Stimulated activated CD4-positive, alpha-beta T cell treated with anti-CD3 and anti-CD28 coated beads, Interleukin-4, amount 100 ng/mL, for 4 hours (primary cell): ENCODE measurements at places on chromosomes 3 and 15.

DNA sequence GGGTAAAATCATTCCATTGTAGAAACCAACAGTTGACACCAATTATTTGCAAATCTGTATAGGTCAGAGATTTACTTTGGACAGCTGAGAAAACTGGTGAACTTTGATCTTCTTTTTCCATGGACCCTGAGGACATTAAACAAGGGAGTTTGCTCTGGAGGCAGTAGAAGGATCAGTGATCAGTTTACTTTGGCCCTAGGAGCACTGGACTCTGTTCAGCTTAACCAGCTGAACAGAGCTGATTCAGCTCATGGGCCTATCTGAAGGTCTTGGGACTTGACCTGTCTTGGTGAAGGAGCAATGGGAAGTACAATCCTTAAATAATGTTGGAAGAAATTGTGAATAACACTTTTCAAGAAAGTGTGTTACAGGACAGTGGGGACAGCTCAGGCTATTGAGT, 15.2 kb upstream of the TF start:
- DNase-seq, result no peak

DNA sequence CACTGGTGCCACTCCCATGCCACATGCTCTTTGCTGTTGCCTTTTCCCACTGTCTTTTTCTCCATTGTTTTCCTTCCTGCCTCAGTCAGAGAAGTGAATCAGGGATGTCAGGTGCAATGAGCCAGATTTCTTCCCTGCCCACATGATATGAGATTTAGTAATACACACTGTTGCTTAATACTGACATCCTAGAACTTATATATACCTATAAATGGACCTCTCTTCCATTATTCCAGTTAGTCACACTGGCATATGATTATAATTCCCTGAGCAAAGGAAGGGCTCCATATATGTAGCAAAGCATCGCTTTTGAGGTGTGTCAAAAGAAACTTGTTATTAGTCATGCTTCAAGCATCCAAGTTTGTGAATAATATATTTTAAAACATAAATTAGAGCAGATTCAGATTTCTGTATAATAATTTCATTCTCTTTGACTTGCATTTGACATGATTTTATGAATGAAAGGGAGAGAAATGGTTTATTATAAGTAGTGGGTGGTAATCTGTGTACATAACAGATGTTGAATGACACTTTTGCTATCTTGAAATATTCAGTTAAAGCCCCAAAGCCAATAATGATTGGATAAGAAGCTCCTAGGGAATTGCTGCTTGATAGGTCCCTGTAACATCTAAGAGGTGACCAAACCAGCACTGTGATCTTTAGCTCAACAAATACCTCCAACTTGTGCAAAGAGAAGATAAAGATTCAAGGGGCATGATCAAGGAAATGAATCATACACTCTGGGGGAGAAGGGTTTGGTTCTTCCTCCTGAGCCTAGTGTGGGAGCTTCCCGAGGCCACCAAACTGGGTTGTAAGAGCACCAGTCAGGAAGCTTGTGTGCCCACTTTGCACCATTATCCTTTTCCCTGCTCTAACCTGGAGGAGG, 48.6 kb downstream of the CHST2 start:
- DNase-seq, result no peak

GRCh38 chr3:53346514-53346913, 829 bp downstream of the DCP1A start:
- no peak for DNase-seq

GRCh38 chr3:134009345-134010000, 20.3 kb downstream of the SLCO2A1 start:
- no peak for DNase-seq
